Caco-2 (cell line): ENCODE measurements at places on chromosomes 12 and 14. TPM values are rescaled to one million over a fixed set of nuclear protein-coding genes. Genes with fewer than 3 reads are reported as not detected.

The ASIC1 gene
- 15.6 and 17.8 TPM in 2 replicates for total RNA-seq

The ITPK1 gene
- 57.9 and 60.1 TPM in 2 replicates for total RNA-seq

The GPN3 gene
- total RNA-seq: 35.0 and 39.0 TPM in 2 replicates

- H3K36me3 ChIP-seq: no peaks in the 10 kb centered on the region
- H3K27me3 ChIP-seq: no peaks in the 10 kb centered on the region
- no peak overlapping the region for H3K27ac ChIP-seq
Observed at GRCh38 chr12:115155665-115156645, 472.0 kb upstream of the TBX3 start.

GRCh38 chr12:19125325-19125724 lies 4.2 kb upstream of the PLEKHA5 start:
- H3K27me3 ChIP-seq: no peaks in the 10 kb centered on the region
- DNase-seq: no peak
- no peak overlapping the region for H3K4me3 ChIP-seq
- H3K36me3 ChIP-seq: no peaks in the 10 kb centered on the region
- H3K27ac ChIP-seq: no peak overlapping the region

DNA sequence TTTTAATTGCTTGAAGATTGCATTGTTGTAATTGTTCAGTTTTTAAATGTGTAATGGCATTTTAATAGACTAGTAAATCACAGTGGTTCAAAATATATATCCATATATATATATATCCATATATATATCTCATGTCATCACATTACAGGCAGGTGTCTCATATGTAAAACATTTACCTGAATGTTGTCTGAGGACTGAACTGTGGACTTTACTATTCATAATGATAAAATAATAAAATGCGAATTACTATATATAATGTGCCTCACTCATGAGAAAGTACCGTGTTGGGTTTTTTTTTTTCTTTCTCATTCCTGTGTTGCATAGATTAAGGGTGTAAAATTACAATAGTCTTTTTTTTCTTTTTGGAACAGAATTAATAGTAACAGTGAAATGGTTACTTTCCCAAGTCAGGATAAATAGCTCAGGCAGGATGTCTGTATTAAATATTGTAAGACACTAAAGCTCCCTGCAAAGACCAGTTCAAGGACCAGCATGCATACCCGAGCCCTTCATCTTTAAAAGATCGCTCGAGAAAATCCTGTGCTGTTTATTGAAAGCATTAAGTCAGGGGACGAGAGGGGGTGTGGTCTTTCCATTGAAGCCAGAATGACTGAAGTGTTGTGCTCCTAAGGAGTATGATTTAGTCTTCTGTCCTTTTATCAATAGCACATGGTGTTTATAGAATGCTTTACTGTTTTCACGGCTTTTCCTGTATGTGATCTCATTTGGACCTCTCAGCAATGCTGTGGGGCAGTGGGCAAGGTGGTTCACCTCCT lies 173.5 kb downstream of the CRADD start:
- no peaks in the 10 kb centered on the region for H3K36me3 ChIP-seq
- no peak overlapping the region for H3K27ac ChIP-seq
- H3K4me3 ChIP-seq: no peak overlapping the region
- no peaks in the 10 kb centered on the region for H3K27me3 ChIP-seq
- no peak for DNase-seq
- no peaks in the 10 kb centered on the region for H3K4me1 ChIP-seq

DNA sequence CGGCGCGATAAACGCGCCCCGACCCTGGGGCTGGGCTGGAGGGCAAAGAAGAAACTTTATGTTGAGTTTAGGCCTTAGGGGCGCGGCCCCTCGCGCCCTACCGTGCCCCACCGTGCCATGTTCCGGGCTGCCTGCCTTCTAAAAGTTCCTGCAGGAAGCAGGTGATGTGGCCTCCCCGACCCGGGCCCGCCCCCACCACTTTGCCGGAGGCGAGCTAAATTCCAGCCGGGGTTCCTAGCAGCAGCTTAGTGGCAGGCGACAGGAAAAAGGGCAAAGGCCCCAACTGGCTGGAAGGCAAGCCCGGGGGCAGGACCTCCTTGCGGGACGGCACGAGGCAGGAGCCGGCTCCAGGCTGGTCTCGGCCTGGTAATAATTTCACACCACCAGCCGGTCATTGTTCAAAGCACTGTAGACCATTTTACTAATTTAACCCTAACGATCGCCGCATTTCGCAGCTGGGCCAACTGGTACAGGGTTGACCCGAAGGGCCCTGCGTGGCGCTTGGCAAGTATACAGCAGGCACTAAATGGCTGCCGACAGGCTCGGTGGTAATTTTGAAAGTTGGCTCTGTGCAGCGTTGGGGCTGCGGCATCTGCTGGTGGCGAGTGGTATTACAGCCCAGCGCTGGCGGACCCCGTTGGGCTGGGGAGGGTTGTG lies 895 bp upstream of the CCDC88C start:
- H3K27ac ChIP-seq: peak overlapping the region; percentile 44
- H3K4me3 ChIP-seq: peak overlapping the region; percentile 83
- peaks cover 3% of the 10 kb centered on the region; the same call in 1 of the 2 replicates for H3K36me3 ChIP-seq
- DNase-seq: peak; percentile 88
- no peaks in the 10 kb centered on the region for H3K27me3 ChIP-seq

DNA sequence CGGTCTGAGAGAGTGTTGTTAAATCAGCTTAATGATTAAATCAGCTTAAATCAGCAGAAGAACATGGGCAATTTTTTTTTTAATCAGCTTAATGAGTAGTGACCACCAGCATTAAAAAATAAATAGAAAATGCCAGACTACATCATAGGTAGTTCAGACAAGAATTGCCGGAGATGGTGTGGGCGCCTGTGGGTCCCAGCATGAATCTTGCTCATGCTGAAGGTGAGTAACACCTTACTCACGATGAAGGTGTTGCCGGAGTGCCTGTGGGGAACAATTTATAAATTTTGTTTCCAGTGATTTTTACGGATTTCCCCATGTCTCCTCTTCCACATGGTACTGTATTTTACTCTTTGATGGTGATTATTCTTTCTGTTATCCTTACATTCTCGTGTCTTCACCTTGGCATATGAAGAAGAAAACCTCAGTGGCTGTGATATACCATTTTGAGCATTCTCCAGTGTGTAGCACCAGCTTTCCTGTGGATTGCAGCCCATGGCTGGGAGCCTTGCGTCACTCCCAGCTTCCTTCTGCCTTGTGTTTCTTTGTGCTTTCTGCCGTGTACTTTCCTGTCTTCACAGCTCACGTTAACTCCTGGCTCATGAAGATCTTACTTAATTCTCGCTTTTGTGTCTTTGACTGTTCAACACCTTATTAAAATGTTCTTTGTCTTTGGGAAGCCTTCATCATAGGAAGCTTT lies 4.7 kb downstream of the TDRD9 start:
- no peak for DNase-seq
- H3K4me3 ChIP-seq: no peak overlapping the region
- H3K36me3 ChIP-seq: no peaks in the 10 kb centered on the region
- peaks cover 17% of the 10 kb centered on the region for H3K4me1 ChIP-seq

DNA sequence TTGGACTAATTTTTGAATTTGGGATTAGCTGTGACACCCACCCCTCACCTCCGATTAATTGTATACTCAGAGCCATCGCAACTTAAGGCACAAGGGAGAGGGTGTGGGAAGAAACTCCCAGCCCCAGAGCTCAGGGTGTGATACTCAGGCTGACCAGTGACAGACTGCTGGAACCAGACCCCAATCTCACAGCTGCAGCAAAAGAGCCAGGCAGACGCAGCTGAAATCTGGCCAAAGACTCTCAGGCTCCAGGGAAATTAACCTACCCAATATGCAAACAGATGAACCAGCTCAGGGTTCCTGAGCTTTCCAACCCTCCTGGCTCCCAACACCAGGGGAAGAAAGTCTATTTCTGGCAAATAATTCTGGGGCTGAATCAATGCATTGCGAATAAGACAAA lies 30.5 kb downstream of the ANAPC7 start:
- no peaks in the 10 kb centered on the region for H3K27me3 ChIP-seq
- no peak for DNase-seq
- H3K4me3 ChIP-seq: no peak overlapping the region

- H3K4me3 ChIP-seq: no peak overlapping the region
- no peak for DNase-seq
- no peak overlapping the region for H3K27ac ChIP-seq
- no peaks in the 10 kb centered on the region for H3K27me3 ChIP-seq
- H3K36me3 ChIP-seq: no peaks in the 10 kb centered on the region
- peaks cover 9% of the 10 kb centered on the region for H3K4me1 ChIP-seq
Observed at GRCh38 chr12:82529101-82529500, 157.6 kb upstream of the TMTC2 start.

- DNase-seq: no peak
- peaks cover 22% of the 10 kb centered on the region; the same call in 1 of the 2 replicates for H3K4me1 ChIP-seq
- no peak overlapping the region for H3K4me3 ChIP-seq
- H3K27me3 ChIP-seq: no peaks in the 10 kb centered on the region
- no peak overlapping the region for H3K27ac ChIP-seq
- no peaks in the 10 kb centered on the region for H3K36me3 ChIP-seq
Observed at GRCh38 chr12:124769163-124769530, 94.5 kb downstream of the SCARB1 start.
